ENCODE measurements at places on chromosomes 13 and 19. TPM values are rescaled to one million over a fixed set of nuclear protein-coding genes. Genes with fewer than 3 reads are reported as not detected.

DNA sequence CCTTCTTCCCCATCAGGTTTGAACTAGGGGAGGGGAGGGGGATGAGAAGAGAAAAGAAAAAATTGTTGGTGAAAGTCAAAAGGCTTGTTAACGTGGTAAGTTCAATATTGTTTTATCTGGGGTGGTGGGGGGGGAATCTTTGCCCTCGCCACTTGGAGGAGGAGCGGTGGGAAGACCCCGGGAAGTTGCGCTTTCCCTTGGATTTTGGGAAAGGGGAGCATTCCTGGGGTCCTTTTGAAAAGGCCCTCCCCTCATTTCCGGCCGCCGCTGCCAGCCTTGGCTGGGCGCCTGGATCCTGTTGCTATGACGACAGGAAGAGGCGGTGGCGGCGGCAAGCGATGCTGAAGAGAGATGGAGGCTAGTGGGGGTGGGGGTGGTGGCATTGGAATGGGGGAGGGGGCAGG lies 4.6 kb upstream of the CACNG8 start:
- no peak for DNase-seq

TUBB4A gene
- total RNA-seq: 17.0 TPM

NLRP5 gene
- not detected for total RNA-seq

DNA sequence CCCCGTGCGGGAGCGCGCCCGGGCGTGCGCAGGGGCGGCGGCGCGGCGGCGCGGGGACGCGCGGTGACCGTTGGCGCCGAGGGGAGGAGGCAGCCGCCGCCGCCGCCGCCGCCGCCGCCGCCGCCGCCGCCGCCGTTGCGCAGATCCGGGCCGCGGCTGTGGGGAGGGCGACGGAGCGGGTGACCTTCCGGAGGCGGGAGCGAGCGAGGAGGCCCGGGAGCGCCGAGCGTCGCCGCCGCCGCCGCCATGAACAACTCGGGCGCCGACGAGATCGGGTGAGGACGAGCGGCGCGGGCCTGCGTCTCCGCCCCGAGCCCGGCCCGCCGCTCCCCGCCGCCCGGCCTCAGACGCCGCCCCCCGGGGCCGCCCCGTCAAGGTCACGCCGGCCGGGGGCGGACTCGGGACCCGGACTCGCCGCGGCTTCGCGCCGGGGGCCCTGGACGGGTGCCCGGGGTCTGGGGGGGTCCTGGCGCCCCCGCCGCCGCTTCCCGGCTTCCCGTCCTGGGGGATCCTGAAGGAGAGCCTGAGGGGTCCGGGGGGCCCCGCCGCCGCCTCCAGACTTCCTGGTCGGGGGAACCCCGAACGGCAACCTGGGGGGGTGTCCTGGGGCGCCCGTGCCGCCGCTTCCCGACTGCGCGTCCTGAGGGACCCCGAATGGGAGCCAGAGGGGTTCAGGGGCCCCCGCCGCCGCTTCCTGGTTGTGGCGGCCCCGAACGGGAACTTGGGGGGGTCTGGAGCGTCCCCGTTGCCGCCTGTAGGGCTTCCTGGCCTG lies at the start of gene DAZAP1:
Gene DAZAP1 (plus strand): TSS at position 59 of the 772 bp plus-strand sequence. CDS start 188 bp downstream, at position 247.
- DNase-seq: no peak

- no peak for DNase-seq
Measured at GRCh38 chr13:113207460-113207859, 1.0 kb downstream of the PCID2 start.

GRCh38 chr19:28066161-28066560 lies 1146.8 kb downstream of the UQCRFS1 start:
- no peak for DNase-seq

DNA sequence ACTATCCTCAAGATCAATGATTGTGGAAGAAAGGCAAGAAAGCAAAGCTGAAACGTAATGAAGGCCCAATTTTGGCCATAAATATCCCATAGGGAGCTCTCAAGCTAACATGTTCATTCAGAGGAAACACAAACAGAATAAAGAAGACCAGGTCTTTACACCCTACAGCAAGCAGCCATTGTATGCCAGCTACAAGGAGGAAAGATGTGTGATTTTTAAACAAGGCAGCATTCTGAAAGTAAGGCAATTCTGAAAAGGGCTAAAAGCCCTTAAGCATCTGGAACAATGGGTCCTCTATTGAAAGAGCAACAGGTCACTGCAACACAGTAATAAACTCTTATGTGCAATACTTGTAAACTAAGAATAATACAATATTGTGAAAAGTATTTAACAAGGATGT lies 1002.4 kb downstream of the SLITRK1 start:
- no peak for DNase-seq

NTF4 gene
- total RNA-seq: 7.5 TPM

DNA sequence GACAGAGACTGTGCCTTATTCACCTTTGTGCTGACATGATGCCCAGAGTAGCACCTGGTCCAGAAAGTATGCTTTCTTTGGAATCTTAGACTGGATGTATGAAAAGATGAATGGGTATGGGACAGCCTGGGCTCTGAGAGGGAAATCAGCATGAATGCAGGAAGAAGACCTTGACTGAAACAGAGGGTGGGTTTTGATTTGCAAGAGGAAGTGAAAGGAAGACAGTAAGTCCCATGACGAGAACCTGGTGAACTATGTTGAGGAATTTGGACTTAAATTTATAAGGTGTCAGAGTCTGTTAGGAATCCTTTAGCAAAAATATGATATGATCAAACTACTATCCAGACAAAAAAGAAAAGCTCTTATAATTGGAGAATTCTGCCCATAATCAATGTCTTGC lies 301.9 kb downstream of the SPRY2 start:
- no peak for DNase-seq

DNA sequence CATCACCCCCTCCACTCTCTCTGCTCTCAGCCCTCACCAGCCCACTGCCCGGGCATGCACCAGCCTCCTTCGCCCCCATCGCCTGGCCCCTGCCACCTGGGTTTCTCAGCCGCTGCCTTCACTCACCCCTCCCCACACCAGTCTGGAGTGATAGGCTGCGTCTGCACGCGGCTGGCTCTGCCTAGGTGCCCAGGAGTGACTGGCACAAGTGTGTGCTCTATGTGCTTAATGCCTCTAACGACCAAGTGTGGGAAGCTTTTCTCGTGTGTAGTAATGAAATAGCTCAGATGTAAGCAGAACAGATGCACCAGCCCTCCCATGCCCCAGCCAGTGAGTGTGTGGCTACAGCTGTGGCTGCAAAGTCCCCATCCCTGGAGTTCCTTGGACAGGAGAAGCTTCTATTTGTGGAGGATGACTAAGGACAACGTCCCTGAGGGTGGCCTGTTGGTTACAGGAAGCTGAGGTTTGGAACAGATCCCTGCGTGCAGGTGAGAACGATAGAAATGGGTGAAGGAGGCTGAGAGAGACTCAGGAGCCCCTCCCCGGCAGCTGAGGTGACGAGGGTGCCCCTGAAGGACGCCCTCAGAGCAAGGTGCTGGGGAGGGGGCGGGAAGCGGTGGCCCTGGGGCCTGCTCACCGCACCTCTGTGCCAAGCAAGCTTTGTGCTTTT lies 35.6 kb downstream of the ATP11A start:
- DNase-seq: no peak

GRCh38 chr19:53947624-53948023 lies 15.1 kb upstream of the CACNG8 start:
- no peak for DNase-seq

GRCh38 chr19:7515645-7516151 lies at the start of gene ZNF358:
ZNF358 (plus strand) TSS chr19:7516103; CDS start chr19:7519243, 3,140 bp downstream.
- DNase-seq: peak; percentile 42

DNA sequence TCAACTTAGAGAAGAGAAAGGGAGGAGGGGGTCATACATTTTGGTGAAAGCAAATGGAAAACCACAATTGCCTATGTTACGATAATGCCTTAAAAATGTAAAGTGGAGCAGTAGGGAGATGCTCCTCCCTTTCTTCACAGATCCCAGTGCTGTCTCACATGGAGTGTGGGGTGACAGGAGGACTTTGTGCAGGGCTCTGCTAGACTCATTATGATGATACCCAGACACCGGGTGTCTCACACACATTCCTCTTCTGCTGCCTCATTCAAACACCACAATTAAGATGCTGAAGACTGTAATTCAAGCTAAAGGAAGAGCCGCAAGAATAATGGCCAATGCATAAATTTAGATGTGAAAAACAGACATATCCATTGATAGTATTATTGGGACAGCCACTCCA lies 150.6 kb downstream of the LHFPL6 start:
- no peak for DNase-seq

GRCh38 chr13:44074611-44075010 lies 194.9 kb downstream of the LACC1 start:
- DNase-seq: no peak

- DNase-seq: no peak
Measured at GRCh38 chr13:41006978-41007743, 12.0 kb downstream of the ELF1 start.

Measured in lower leg skin (tissue), 4 donors.